ENCODE measurements at places on chromosomes 7 and 10. TPM values are rescaled to one million over a fixed set of nuclear protein-coding genes. Genes with fewer than 3 reads are reported as not detected.

C1QL3 gene
- total RNA-seq: 6.5 TPM

GNB2 gene
- total RNA-seq: 179 TPM

AGBL3 gene
- 2.4 TPM for total RNA-seq

ACBD7 gene
- total RNA-seq: 0.76 TPM

EBF3 gene
- 26.1 TPM for total RNA-seq

SPDYE5 gene
- total RNA-seq: not detected

SKIDA1 gene
- 24.3 TPM for total RNA-seq

GRCh38 chr7:122337011-122337410 lies 32.5 kb upstream of the FEZF1 start:
- peaks cover 19% of the 10 kb centered on the region for H3K27me3 ChIP-seq
- no peak overlapping the region for H3K27ac ChIP-seq
- no peak for DNase-seq
- H3K36me3 ChIP-seq: no peaks in the 10 kb centered on the region
- H3K4me3 ChIP-seq: no peak overlapping the region

GRCh38 chr7:152872745-152873118 lies 113.2 kb downstream of the ACTR3B start:
- no peak overlapping the region for H3K4me3 ChIP-seq
- H3K36me3 ChIP-seq: no peaks in the 10 kb centered on the region
- H3K27me3 ChIP-seq: no peaks in the 10 kb centered on the region
- no peak overlapping the region for H3K27ac ChIP-seq
- DNase-seq: no peak

- DNase-seq: no peak
- peaks cover 5% of the 10 kb centered on the region for H3K27me3 ChIP-seq
- H3K27ac ChIP-seq: no peak overlapping the region
- H3K4me3 ChIP-seq: no peak overlapping the region
Observed at GRCh38 chr10:61108915-61109314, 164.9 kb upstream of the RHOBTB1 start.

GRCh38 chr7:9937944-9938631 lies 1035.6 kb upstream of the PHF14 start:
- no peak overlapping the region for H3K4me3 ChIP-seq
- no peaks in the 10 kb centered on the region for H3K4me1 ChIP-seq
- no peaks in the 10 kb centered on the region for H3K27me3 ChIP-seq
- H3K27ac ChIP-seq: no peak overlapping the region

DNA sequence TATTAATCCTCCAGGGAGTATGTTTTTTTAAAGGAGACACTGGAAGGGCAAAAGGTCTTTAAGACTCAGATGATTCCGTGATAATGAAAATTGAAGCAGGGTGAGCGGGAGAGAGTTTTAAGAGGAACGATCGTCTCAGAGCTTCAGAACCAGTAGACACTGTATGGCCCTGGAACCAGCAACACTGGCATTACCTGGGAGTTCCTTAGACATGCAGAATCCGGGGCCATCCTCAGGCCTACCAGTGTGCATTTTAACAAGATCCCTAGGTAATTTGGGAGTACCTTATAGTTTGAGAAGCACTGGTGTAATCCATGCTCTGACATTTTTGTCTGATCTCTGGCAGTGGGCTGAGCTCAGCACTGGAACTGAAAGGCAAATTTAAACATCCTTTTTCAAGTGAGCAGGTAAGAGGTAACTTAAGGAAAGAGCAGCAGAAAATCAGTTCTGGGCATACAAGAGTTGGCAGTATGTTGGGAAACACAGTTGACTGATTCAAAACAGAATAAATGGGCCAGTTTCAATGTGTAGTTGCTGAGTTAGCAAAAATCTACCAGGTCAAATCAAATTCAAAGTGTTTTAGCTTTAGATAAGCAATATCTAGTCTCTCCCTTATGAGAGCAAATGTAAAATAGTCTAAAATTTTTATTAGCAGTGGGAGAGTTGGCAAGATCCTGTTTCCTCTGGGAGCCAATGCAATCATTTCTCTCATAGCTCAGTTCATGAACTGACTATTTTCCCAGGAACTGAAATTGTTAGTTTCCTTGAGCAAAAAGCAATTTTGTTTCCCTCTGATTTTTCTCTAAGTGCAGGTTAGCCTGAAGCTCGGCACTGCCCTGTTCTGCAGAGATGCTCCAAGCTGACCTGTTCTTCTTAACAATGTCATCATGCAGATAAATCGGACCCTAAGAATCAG lies 97.2 kb upstream of the ELMO1 start:
- no peak overlapping the region for H3K4me3 ChIP-seq
- DNase-seq: no peak
- peaks cover 38% of the 10 kb centered on the region for H3K27me3 ChIP-seq
- no peak overlapping the region for H3K27ac ChIP-seq
- H3K4me1 ChIP-seq: peaks cover 37% of the 10 kb centered on the region

DNA sequence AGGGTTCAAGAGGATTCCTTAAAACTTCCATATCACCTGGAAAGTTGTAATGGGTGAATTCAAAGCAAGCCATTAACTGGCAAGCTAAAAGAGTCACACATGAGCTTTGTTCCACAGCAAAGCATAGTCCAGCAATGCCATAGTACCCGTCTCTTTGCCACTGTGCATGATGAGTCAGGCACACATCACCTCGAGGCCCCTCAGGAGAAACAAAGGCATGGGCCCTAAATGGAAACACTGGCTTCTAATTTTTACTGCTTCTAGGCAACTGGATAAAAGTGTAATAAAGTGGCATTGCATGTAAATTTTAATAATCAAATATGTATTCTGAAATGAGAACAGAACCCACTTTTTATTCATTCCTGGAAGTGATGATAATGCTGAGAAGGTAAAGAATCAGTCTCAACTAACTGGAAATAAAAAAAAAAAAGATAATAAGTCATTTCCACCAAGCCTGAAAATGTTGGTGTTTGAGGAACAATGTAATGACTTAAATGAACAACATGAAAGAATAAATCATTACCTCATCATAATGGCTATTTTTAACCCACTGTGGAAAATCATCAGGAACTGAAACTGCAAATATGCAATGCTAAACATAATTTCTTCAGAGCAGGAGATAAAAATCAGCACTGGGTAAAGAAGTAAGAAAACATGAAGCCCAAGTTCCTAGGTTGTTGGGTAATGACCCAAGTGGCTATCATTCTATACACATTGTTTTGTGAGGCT lies 104.9 kb downstream of the CDK6 start:
- no peak overlapping the region for H3K4me3 ChIP-seq
- no peak for DNase-seq
- no peak overlapping the region for H3K27ac ChIP-seq
- peaks cover 13% of the 10 kb centered on the region for H3K36me3 ChIP-seq
- H3K4me1 ChIP-seq: peaks cover 10% of the 10 kb centered on the region
- H3K27me3 ChIP-seq: no peaks in the 10 kb centered on the region

- no peaks in the 10 kb centered on the region for H3K27me3 ChIP-seq
- no peak overlapping the region for H3K27ac ChIP-seq
- H3K4me3 ChIP-seq: no peak overlapping the region
Observed at GRCh38 chr10:110698340-110698739, 54.2 kb downstream of the RBM20 start.

DNA sequence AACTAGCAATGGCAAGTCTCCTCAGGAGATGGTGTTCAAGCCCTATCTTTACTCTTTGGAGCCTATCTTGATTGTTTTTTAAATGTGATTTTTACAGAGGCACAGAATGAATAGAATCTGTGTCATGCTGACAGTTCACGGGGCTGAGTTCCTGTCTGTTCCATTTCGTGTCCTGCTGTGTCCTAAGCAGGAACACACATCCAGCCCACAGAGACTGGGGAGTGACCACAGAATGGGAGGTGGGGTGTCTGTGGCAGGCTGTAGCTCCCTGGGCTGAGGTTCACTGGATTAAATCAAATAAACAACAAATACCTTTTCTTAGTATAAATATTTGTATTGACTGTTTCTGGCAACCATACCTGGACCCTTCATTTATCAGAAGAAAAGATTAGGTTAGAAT lies 73.4 kb upstream of the CARD11 start:
- H3K27me3 ChIP-seq: peaks cover 28% of the 10 kb centered on the region
- H3K4me3 ChIP-seq: no peak overlapping the region

- H3K4me3 ChIP-seq: no peak overlapping the region
- no peaks in the 10 kb centered on the region for H3K36me3 ChIP-seq
- H3K27me3 ChIP-seq: no peaks in the 10 kb centered on the region
- peaks cover 10% of the 10 kb centered on the region for H3K4me1 ChIP-seq
- no peak for DNase-seq
Observed at GRCh38 chr10:28250358-28250757, 52.5 kb downstream of the MPP7 start.

Measured in type B pancreatic cell (in vitro differentiated cells).